ENCODE measurements at places on chromosomes 16 and 17.

GRCh38 chr16:20878682-20879147, 21.4 kb downstream of the DCUN1D3 start:
- no peak for DNase-seq

DNA sequence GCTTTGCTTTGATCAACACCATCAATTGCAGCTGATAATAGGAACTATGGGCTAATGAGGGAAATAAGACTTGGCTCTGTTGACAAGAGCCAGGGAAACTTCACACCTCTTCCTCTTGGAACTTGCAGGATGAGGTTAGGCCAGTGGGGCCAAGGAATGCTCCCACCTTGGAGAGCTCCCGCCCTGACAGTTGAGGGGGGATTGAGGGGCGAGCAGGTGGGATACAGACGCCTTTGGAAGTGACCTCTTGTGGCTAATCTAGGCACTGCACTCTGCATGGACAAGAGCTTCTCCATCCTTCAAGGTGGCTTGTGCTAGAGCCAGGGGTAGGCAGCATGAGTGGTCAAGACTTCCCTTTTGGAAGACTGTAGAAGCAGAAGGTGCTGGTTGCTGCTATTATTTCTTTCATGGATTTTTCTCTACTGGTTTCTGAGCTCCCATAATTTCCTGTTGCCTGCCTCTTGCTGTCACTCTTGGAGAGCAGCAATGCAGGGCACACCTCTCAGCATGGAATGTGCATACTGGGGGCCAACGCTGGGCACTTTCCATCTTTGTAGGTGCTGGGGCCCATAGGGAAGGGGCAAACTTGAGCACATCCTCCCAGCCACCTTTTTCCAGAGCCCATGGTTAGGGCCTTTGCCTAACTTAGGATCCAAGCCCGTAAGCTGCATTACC, 2.3 kb upstream of the PHF12 start:
- peak; percentile 19 for DNase-seq

- DNase-seq = no peak
Observed at GRCh38 chr17:53193044-53193443, 629.7 kb upstream of the KIF2B start.

DNA sequence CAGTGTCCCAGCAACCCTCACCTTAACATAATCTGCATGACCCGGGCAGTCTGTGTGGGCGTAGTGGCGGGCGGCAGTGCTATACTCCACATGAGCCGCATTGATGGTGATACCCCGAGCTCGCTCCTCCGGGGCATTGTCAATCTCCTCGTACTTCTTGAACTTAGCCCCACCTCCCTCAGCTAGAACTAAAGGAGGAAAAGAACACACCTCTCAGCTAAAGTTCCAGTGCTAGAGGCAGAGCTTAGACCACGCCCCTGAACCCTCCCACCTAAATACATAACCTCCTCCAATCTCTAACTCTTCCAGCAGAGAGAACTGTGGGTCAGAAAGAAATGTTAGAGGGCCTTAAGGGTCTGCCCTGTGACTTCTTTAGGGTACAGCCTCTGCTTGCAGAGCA, 855 bp downstream of the TUFM start:
- no peak for DNase-seq

DNA sequence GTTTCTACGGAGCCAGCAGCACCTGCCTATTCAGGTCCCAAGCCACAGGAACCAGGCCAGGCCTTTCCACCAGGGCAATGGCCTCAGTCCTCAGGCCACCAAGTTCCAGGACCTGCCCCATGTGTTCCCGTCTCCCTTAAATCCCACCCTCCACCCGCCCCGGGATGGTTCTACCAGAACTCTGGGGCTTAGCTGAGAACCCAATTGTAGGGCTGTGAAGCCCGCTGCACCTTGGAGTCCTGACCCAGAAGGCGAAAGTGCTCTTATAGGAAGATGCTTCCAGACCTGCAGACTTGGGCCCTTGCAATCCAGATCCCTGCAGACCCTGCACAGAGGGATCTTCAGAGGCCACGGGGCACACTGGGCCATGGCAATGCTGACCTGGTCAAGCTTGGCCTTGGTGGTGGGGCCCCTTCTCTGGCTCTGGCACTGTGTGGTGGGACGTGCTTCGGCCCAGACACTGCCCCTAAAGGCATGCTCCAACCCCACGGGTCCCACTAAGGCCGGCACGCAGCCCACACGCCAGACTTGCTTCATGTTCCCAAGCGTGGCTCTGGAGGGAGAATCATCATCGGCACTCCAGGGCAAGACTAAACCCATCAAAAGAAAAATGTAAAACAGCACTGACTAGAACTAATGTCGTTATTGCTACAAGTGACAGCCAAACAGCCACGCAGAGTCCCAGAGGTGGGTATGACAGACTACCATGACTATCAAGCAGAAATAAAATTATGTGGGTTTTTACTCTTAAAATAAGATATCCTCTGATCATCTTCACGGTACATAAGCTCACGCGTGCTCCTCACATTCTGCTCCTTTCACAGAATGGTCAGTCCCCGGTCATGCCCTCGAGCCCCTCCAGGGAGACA, 41.3 kb upstream of the ATP2A3 start:
- no peak for DNase-seq

DNA sequence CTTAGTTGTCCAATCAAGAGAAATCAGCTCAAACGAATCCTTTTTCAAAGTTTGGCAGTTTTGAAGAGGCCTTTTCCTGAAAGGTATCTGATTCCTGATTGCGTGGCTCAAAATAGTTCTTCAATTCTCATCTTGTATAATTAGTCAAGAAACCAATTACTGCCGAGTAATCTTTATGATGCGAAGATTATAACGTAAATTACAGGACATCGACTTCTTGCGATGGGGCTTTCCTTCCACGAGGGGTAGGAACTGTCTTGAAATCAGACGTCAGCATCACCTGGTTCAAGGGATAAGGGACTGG, 644 bp upstream of the ARL2BP start:
- no peak for DNase-seq

DNA sequence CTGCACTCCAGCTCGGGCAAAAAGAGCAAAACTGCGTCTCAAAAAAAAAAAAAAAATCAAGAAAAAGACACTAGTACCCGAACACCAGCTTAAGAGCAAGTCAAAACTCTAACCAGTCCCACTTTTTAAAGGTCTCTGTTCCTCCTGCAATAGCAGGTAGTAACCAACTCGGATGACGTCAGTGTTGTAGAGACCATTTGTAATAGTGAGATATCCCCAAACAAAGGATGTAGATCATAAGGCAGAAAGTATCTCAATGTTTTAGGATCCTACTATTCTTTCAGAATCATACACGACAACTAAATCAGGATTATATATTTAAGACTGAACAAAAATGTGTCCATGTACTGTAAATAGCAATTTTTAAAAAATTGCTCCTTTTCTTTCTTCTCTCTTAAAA, 2.4 kb downstream of the JPT1 start:
- no peak for DNase-seq

DNA sequence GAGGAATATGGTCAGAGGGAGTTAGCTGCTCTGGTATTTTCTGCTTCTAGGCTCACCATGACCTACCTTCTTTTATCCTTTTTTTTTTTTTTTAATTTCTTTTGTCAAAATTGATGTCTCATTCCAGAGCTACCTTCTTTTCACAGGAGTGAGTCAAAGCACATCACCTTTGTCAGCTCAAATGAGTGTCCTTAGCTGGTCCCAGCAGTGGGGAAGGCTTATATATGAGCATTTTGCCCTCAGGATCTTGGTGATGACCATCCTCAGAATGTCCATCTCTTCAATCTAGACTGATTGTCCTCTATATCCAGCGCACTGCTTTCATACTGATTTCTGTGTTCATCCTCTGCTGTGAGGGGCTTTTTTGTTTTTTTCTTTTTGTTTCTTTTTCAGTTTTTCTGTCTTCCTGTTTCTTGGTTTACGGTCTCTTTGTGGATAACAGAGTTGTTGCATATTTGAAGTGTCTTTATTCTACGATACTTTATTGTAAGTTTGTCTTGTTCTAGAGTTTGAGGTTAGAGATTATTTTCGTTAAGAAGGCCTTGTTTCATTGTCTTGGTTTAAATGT, 24.9 kb downstream of the CBFB start:
- no peak for DNase-seq

- no peak for DNase-seq
Observed at GRCh38 chr16:9062301-9062700, 29.1 kb upstream of the HAPSTR1 start.

- DNase-seq = peak; percentile 91
Observed at GRCh38 chr17:59155439-59156177, at the start of gene PRR11. Gene PRR11, plus strand, starts transcription at chr17:59155746. Its CDS starts 14,007 bp downstream, at chr17:59169753.

DNA sequence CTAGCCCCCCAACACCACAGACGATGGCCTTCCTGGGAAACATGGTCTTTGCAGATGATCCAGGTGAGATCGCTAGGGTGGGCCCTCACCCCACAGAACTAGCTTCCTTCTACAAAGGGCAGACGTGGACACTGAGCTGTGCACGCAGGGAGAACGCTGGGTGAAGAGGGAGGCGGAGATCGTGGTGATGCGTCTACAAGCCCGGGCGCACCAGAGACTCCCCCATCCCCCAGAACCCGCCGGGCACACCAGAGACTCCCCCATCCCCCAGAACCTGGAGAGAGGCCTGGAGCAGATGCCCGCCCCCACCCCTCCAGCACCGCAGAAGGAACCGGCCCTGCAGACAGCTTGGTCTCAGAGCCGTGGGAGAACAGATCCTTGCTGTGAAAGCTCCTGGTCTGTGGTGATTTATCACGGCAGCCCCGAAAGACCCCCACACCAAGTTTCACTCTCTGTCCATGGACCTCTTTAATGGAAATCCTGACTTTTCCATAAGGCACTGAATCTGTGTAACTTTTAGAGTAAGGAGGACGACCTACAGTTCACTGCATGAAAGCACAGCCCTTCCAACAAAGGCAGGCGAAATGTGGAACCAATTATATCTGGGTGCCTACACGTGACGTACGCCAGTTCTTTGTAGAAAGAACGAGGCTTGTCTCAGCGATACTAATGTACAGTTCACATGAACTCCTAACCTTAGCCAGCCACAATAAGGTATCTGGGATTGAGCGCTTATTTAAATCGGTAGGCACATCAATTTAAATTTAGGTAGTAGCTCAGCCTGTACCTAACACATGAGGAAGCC, 88.5 kb downstream of the ANKRD11 start:
- DNase-seq = no peak

GRCh38 chr16:82317411-82318167, 147.6 kb upstream of the MPHOSPH6 start:
- DNase-seq = no peak

DNA sequence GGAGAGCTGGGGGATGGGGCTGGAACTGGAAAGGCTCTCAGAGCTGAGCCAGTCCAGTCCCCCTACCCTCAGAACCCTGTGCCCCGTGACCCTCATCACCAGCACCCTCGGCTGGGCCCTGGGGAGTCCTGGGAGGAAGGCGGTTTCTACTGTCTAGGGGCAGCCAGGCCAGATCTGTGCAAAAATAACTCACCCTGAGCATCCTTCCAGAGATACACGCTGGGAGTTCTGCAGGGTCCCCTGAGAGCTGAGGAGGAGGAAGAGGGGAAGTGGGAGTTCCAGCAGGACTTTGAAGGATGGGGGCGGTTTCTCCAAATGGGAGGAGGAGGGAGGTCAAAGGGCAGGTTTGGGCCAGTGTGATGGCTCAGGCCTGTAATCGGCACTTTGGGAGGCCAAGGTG, 5.0 kb upstream of the SLC4A1 start:
- no peak for DNase-seq

DNA sequence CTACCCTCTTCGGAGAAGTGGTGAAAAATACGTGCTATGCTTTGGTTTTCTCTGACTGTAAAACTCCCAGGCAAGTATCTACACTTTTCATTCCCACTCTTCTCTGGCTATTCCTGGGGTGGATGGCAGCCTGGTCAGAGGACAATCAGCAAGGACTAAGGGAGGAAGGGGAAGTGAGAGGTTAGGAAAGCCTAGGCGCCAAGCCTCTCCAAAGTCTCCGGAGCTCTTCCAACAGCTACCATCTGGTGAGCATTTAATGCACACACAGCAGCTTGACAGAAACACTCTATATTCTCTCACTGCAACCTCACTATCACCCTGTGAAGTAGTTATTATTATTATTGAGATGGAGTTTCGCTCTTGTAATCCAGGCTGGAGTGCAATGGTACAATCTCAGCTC, 65.1 kb downstream of the WSCD1 start:
- no peak for DNase-seq

- no peak for DNase-seq
Observed at GRCh38 chr17:44217738-44218343, 1.6 kb downstream of the UBTF start.

DNA sequence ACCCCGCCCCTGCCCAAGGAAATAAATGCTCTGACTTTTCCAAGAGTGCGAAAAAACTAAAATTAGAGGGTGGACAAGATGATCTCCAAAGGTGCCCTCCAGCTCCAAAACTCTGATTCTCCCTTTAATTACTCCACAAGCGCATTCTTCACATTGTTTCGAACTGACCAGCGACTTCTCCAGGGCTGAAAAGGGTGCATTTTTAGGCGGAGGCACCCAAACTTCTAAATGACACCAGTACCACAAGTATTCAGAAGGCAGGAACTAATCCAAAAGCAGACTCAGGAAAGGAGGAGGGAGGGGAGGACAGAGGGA, 750 bp downstream of the ZFHX3 start:
- no peak for DNase-seq

DNA sequence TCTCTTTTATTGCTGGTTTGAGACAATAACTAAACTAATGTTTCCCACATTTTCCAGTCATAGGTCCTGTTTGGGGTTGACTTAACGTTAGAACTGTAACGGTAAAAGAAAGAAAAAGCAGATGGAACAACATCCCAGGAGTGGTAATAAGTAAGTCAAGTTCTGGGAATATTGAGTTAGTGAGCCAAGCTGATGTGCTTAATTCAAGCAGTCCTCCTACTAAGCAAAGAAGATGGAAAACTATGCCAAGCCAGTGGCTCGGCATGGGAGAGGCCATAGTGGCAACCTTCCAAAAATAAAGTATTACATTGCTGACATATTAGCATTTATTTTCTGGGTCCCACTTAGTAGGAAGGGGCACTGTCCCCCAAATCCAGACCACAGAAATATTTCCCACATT, 161.7 kb upstream of the CDH5 start:
- DNase-seq = no peak

GRCh38 chr17:81842725-81843504, 8.1 kb upstream of the PPP1R27 start:
- no peak for DNase-seq

DNA sequence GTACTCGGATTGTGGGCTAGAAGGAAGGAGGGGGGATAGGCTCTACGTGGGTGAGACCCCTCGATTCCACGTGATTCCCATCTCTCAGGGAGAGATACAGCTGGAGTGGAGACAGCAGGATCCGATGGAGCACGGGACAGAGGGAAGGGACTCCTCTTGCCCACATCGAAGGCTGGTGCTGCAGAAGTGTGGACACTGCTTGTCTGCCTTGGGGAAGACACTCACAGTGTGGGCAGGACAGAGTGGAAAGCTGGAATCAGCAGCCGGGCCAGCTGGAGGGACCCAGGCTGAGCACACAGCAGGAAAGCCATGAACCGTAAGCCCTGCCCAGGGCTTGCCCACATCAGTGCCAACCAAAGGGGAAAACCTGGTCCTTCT, 42.1 kb upstream of the RPH3AL start:
- no peak for DNase-seq

GRCh38 chr17:43882761-43883415, 24.4 kb downstream of the MPP2 start:
- DNase-seq = no peak

All from stimulated activated CD8-positive, alpha-beta memory T cell treated with anti-CD3 and anti-CD28 coated beads, Interleukin-7, amount 100 ng/mL, for 4 hours (primary cell).